ENCODE measurements at places on chromosomes 1 and 21.

DNA sequence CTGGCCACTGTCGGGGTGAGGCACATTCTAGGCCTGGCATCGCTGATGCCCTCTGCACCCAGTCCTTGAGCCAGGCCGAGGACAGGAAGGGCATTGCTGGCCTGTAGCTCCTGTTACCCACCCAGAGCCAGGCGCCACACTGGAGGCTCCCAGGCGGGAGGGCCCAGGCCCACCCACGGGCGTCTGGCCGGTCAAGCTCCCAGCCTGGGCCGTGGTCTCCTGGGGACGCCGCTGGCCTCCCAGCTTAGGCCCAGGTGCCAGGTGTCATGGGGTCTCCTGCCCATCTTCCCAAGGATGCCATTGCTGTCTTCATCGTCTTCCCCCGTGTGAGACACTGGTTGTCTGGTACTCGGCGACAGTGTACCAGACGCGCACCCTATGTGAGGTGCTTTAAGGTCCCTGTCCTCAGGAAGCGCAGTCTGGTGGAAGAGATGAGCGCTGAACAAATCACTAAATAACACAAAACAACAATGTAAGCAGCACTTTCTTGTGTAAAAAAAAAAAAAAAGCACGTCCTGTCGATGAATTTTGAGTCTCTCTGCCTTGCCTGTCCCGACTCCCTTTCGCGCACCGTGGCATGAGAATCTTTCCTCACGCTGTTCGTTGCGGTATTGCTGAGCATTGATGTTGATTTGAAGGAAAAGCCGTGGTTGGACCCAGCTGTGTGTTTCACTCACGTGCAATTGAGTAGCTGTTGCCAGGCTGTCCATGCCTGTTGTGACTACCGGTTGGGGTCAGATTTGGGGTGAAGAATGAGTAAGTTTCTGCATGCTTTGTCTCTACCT lies 27.0 kb upstream of the TRAPPC10 start:
- DNase-seq: no peak

DNA sequence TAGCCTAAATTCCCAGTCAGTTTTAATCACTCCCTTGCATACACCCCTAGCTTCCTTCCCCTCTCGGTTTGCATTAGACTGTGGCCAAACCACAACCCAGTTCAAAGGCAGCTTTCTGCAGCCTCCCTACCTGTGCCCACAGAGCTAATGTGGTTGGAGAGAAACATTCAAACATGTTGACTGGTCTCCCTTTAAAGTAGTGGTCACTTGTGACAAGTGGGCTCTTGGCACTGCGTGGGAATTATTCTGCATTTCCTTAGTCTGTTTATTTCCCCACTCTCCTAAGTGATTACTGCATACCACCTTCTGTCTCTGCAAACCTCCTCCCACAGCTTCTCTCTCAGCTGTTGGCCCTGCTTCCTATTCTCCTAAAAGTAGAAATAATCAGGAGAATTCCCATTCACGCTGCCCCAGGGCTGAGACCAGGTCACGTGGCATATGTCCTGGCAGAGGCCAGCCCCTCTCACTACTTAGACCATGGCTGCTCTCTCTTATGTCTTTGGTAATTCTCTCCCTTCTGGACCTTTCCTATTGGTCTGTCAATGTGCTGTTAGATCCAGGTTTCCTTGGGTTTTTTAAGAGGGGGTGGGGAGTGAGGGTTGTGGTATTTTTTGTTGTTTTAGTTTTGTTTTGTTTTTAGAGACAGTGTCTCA lies 38.4 kb upstream of the CD101 start:
- no peak for DNase-seq

- DNase-seq: no peak
Measured at GRCh38 chr1:81702079-81702715, 98.5 kb upstream of the ADGRL2 start.

DNA sequence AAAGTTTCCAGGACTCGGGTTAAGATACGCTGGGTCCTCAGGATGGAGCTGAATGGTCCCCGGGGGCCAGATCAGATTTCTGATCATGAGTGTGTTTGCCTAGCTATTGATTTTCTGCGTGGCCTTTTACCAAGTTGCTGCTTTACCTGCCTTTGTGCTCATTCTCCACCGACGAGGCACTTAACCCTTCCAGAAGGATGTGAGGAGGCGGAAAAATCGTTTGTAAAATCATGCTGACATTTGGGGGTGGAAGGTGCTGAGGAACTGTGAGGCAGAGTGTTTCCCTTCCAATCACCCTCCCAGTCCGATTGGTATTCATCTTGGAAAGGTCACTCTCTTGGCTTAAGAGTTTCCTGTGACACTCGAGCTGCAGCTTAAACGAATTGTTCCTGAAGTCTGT lies 337.1 kb upstream of the KAZN start:
- DNase-seq: no peak

GRCh38 chr1:41576620-41577019 lies 92.1 kb upstream of the EDN2 start:
- DNase-seq: no peak
